ENCODE measurements at places on chromosomes 7 and 10. TPM values are rescaled to one million over a fixed set of nuclear protein-coding genes. Genes with fewer than 3 reads are reported as not detected.
A peak's percentile ranks its signal among the peaks of the same experiment; 100 is the strongest.

GRCh38 chr10:350981-351501 is 215.8 kb downstream of the ZMYND11 start:
- DNase-seq, result no peak

DNA sequence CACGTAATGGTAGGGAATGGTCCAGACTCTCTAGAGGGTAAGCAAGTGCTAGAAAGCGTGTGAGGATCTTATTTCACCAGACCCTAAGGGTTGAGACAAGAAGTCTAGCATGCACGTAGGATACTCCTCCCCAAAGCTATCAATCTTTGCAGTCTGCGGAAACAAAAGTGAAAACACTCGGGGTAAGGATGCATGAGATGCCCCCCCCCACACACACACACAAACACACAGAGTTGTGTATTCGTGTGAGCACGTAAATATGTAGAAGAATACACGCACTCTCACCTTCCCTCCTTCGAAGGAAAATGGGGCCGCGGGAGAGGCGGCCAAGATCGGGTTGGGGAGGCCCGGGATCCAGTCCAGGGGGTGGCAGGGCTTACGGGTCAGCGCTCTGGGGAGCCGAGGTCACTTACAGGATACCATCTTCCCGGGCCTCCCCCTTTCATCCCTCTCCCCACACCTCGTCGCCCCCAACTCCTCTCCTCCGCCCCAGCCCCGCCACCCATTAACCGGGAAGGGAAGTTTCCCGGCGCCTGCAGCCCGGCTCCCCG is 455 bp downstream of the CUL2 start:
- peak; percentile 43 for DNase-seq

GRCh38 chr10:113780681-113781250 is 29.3 kb downstream of the PLEKHS1 start:
- DNase-seq, result no peak

GRCh38 chr10:73647211-73647874 is 6.1 kb upstream of the MYOZ1 start:
- DNase-seq, result no peak

GRCh38 chr10:12419262-12419847 is 70.0 kb downstream of the CAMK1D start:
- DNase-seq, result peak; percentile 99

- peak; percentile 47 for DNase-seq
These were observed 44.6 kb upstream of the RSBN1L start for GRCh38 chr7:77651575-77652162.

GRCh38 chr10:11176746-11177145 is 159.1 kb downstream of the CELF2 start:
- DNase-seq, result no peak

GRCh38 chr7:18659746-18660145 is 164.2 kb downstream of the HDAC9 start:
- no peak for DNase-seq

- DNase-seq, result no peak
These were observed 20.2 kb upstream of the FHIP2A start for GRCh38 chr10:114801411-114801813.

DNA sequence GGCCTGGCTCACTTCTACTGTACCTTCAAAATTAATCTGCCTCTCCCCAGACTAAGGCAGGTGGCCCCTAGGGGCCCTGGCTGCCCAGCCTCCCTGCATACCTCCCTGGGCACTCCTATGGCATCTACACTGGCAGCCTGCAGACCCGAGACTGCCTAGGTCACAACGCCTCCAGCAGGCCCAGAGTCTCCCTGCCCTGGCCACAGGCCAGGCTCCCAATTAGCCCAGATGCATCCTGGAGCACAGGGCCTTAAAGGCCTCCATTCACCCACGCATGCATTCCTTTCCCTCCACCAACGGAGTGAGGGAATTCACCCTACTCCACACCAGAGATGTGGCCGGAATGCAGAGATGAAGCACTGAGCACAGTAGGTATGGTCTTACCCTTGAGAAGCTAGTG is 1.9 kb downstream of the CHAT start:
- no peak for DNase-seq

- DNase-seq, result no peak
These were observed 1.1 kb downstream of the CAMK2G start for GRCh38 chr10:73873142-73873837.

GRCh38 chr7:106561666-106562411 is 99.1 kb downstream of the CCDC71L start:
- no peak for DNase-seq

GRCh38 chr7:125857606-125858005 is 928.0 kb upstream of the POT1 start:
- no peak for DNase-seq

GRCh38 chr10:97321804-97322190 is 2.7 kb downstream of the FRAT1 start:
- DNase-seq, result no peak

GRCh38 chr10:15224948-15225347 is 56.5 kb upstream of the NMT2 start:
- DNase-seq, result no peak

DNA sequence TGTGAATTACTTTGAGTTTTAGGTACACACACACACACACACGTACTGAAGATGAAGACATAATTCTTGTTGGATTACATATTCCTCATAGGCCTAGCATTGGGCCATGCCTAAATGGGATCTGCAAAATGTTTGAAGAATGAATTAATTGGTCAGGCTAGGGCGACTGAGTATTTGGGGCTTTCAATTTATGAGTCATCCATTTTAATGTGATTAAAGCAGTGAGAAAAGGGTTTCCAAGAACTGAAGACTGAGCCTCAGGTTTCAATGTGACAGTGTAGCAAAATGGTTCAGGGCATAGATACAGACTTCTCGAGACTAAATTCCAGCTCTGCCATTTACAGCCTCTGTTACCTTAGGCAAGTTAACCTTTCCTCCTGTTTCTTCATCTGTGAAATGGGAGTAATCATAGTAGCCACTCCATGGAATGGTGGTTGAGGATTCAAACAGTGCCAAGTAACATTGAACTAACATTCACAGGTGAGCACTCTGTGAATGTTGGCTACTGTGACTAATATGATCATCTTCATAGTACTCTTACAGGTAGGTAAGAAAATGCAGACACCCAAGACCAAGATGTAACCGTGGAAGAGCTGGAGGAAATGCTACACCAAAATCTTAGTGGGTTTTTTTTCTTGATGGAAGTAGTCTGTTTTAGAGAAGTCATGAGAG is 7.6 kb downstream of the BPGM start:
- no peak for DNase-seq

- no peak for DNase-seq
These were observed 168.3 kb upstream of the LRGUK start for GRCh38 chr7:133958822-133959221.

DNA sequence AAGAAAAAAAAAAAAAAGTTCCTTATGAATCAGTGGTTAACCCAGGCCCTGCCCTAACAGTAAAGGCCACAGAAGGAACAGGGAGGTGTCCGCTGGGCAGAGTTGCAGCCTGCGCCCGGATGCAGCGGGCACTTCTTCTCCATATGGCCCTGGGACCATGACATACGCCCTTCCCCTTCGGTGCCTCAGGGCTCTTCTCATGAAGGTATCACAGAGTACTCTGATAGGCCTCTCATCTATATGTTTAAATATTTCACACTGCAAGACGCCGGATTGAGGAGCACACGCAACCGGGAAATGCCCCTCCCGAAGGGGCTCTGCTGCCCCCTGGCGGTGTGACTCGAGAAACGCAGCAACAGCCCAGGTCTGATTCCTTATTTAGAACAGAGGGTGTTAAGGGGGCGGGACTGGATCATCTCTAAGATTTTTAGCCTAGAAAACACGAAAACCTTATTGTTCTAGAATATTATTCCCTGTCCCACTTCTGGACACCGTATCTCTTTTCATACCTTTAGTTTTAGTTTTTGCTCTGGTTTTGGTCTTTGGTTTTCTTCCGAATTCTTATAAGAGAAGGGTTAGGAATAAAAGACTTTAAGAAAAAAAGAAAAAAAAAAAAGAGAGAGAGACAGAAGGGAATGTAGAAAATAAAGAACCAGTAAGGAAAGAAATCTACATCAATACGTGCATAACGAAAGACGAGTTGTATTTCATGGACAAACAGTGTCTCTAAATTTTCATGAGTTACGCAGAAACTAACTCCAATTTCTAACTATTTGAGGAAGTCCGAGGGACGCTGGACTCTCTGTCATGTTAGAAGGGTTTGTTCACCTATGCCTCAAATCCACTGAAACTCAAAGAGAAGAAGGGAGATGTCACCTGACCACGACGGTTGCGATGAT is 12.0 kb downstream of the DAGLB start:
- peak; percentile 78 for DNase-seq

DNA sequence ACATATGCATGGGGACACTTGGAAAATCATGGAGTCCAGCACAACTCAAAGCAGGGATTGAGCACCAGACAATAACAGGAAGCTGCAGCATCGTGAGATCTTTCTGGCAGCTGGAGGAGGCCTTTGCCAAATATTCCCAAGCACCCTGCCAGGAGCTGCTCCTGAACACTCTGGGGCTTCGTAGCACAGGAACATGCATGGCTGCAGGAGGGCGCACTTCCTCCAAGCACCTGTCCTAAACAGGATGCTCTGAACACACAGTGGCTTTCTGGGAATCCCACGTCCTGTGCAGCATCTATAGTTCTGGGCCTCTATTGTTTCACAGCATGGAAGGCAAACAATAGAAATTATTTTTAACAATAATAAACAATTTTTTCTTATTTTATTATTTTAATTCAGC is 4.1 kb downstream of the ABLIM1 start:
- DNase-seq, result no peak

GRCh38 chr10:70330671-70331070 is 46.9 kb upstream of the NPFFR1 start:
- DNase-seq, result no peak

GRCh38 chr10:80100861-80101695 is 22.6 kb downstream of the TMEM254 start:
- no peak for DNase-seq

- DNase-seq, result no peak
These were observed 296.0 kb upstream of the SP4 start for GRCh38 chr7:21131897-21132296.

DNA sequence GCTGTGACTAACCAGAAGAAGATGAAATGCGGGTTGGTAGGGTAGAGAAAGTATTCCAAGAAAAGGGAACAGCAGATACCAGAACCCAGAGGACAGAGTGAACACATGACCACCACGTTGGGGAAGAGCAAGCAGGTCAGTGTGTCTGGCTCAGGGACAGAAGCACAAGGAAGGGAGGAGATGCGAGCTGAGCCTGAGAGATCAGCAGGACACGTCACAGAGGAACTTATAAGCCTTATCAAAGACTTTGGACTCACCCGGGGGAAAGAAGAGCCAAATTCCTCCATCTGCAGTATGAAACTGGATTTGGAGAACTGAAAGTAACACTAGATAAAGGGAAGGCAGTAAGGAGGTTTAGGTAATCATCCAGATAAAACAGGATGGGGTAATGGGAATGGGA is 232.1 kb upstream of the NPVF start:
- DNase-seq, result no peak

DNA sequence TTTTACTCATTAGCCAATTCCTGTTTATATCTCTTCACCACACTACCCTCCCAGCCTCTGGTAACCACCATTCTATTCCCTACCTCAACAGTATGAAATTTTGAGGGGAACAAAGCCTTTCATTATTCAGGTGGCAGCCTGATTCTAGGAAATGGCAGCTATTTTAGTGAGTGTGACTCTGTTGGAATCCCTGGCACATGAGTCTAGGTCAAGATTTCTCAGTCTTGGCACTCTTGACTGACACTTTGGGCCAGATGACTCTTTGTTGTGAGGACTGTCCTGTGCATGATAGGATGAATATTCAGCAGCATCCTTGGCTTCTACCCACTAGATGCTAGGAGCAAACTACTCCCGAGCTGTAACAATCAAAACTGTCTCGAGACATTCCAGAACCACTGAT is 322.8 kb upstream of the PHYHIPL start:
- no peak for DNase-seq

GRCh38 chr7:74063223-74063641 is 20.4 kb upstream of the LIMK1 start:
- DNase-seq, result no peak

- peak; percentile 67 for DNase-seq
These were observed 27.7 kb upstream of the MYH16 start for GRCh38 chr7:99244939-99245338.

Gene ZNF467
- total RNA-seq, result not detected

Gene PTER
- total RNA-seq, result 6.9 TPM

Gene CPEB3
- total RNA-seq, result 0.18 TPM

Gene RET
- 0.18 TPM for total RNA-seq

Gene PRSS1
- not detected for total RNA-seq

Gene AMZ1
- 0.54 TPM for total RNA-seq

Gene CELF2
- total RNA-seq, result 5.6 TPM

Gene HDAC9
- 24.2 TPM for total RNA-seq

Gene SH2B2
- total RNA-seq, result 0.56 TPM

Gene PRSS37
- total RNA-seq, result not detected

Gene FOXI2
- not detected for total RNA-seq

Gene FGFBP3
- under 0.01 TPM for total RNA-seq

Gene TCAF2
- 3.3 TPM for total RNA-seq

Gene GRM3
- total RNA-seq, result not detected

Gene SLC13A4
- total RNA-seq, result not detected
